Stimulated activated CD8-positive, alpha-beta memory T cell treated with anti-CD3 and anti-CD28 coated beads, Interleukin-2, amount 100 ng/mL, for 1 hour (primary cell): ENCODE measurements at places on chromosomes 7 and 10.
A peak's percentile ranks its signal among the peaks of the same experiment; 100 is the strongest.

DNA sequence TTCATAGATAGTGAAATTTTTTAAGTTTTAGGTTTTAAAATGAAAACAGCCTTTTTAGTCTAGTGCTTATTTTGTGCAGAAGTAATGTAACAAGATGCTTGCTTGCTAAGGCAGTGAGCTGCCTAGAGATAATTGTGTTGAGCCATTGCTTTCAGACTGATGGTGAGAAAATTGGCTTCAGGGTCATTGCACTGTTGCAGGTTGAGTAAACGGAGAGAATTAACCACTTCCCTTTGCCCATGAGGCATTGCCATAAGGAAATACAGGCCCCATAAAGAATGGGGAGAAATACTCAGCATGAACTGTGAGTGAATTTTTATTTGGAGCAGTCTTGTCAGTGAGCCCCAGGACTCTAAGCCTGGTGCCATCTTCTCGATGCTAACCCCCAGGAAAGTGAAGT lies 140.5 kb downstream of the LRRC4 start:
- DNase-seq, result no peak

GRCh38 chr7:142788303-142789289 lies 17.8 kb downstream of the PRSS2 start:
- no peak for DNase-seq

DNA sequence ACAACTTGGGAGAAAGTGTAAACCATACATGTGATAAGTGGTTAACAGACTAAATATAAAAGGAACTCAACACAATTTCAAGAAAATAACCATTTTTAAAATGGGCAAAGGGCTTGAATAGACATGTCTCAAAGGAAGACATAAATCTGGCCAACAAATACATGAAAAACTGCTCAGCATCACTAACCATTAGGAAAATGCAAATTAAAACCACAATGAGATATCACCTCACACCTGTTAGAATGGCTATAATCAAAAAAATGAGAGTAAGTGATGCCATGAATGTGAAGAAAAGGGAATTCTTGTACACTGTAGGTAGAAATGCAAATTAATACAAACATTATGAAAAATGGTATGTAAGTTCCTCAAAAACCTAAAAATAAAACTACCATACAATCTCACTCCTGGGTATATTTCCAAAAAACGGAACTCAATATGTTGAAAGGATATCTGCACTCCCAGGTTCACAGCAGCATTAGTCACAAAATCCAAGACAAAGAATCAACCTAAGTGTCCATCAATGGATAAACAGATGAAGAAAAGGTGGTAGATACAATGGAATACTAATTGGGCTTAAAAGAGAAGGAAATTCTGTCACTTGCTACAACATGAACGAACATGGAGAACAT lies 5.6 kb downstream of the SNX13 start:
- DNase-seq, result no peak

GRCh38 chr7:1856161-1856887 lies 186.2 kb downstream of the ELFN1 start:
- DNase-seq, result no peak

DNA sequence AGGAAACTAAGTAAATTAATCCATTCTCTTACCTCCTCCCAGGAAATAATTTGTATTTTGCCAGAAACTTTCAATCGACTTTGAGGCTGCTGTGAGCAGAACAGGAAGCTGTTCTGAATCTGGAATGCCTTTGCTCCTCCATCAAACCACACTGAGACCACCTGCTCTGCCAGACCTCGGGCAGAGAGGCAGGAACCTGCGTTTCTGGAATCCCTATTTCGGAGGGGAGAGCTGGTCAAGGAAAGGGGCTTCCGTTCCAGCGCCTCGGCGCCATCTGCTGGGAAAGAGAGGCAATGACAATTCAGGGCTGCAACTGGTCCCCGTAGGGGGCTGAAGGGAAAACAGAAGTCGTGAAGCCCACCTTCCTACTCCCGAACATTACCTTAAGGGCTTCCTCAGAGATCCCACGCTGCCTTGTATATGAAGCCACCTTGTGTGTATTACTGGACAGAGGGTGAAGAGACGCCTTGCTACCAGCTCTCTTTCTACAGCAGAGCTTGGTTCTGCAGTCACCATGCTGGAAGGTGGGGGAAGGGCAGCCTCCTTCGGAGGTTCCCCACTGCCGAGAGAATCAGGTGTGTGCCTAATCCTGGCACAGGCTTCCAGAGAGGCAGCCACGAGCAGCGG lies 31.2 kb downstream of the ZNF467 start:
- peak; percentile 42 for DNase-seq
